ENCODE measurements at places on chromosomes 12 and 14.

GRCh38 chr12:53759261-53759660, 7.5 kb upstream of the CISTR start:
- no peak for DNase-seq

DNA sequence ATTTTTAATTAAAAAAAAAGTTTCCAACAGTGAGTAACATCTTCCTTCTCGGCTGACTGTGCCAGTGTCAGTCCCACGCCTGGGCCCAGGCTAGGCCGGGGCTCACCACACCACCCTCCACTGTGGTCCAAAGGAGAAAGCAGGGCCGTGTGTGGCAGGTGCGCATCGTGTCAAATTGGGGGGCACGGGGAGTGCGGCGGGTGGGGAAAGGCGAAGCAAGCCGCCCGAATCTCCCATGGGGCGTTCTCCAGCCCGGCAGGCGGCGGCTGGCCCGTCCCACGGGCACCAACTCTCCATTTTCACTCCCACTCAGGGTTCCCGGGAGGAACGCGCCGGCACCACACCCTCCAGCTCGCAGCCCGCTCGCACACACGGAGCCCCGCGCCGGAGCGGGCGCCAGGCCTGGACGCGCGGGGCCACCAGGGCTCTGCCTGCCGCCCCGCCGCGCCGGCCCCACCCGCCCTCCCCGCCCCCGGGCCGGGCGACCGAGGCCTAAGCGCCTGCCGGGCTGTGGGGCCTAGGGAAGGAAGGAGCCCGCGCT, 604 bp downstream of the EEA1 start:
- DNase-seq, result no peak

DNA sequence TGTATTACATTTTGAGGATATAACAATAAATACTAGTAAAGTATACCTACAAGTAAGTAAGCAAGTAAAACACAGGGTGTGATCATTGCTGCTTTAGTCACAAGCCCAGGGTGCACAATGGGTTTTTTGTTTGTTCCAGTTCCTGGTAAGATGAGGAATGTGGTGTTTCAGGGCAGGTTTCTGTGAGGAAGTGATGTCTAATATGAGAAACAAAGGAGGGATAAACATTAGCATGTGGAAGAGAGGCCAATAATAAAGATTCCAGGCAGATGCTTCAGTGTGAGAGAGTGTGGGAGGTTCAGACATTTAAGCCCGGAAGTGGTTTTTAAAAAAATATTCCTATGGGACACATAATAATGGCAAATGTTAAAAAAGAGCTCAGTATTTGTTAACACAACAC, 808.1 kb upstream of the USP15 start:
- no peak for DNase-seq

DNA sequence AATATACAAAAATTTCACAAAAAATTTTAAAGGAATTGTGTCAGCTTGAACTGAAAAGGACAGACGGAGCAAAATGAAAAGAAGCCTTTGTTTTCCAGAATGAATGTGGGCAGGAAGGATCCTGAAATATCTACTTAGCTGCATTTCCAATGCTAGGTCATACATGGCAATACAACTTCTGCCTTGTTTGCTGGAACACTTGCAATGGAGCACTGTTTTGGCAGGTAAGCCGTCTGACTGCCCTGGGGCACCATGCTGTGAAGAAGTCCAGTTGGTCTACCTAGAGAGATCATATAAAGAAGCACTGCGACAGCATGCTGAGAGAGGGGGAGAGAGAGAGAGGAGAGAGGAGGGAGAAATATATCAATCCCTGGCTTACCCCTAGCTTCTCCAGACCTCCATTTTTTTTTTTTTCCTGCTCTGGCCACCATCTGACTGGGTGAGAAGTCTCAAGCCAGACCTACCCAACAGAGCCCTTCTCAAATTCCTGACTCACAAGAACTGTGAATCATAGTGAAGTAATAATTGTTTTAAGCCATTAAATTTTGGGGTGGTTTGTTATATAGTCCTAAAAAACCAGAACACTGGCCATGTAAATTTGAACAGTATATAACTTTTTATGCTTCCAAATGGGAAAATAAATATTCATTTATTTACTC, 97.1 kb upstream of the PRICKLE1 start:
- DNase-seq, result no peak

DNA sequence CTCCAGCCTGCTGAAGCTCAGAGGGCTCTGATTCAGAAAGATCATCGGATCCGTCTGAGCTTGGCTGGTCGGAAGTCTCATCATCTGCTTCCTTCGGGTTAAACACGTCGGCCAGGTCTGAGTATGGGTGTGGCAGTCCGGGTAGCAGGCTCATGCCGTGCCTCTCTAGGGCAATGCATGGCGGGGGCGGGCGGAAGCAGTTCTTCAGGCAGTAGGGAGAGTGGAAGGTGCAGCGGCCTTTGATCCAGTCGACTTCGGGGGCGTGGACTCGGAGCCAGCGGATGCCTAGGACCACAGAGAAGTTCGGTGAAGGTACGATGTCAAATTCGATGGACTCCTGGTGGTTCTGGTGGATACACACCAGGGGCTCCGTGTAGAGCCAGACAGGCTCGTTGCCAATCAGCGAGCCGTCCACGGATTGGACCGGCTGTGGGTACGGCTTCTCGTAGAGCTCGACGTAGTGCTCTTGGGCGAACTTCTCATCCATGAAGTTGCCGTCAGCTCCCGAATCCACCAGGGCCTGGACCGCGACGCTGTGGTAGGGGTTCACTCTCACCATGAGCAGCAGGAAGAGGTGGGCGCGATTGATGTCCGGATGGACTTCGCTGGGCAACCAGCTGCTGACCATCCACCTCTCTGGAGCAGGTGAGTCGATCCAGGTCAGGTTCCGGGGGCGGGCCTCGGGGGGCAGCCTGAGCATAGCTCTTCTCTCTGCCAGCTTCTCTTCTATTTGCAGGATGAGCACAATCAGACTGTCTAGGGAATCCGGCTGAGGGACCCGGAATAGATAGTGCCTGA, 20.3 kb downstream of the RTL1 start:
- no peak for DNase-seq

DNA sequence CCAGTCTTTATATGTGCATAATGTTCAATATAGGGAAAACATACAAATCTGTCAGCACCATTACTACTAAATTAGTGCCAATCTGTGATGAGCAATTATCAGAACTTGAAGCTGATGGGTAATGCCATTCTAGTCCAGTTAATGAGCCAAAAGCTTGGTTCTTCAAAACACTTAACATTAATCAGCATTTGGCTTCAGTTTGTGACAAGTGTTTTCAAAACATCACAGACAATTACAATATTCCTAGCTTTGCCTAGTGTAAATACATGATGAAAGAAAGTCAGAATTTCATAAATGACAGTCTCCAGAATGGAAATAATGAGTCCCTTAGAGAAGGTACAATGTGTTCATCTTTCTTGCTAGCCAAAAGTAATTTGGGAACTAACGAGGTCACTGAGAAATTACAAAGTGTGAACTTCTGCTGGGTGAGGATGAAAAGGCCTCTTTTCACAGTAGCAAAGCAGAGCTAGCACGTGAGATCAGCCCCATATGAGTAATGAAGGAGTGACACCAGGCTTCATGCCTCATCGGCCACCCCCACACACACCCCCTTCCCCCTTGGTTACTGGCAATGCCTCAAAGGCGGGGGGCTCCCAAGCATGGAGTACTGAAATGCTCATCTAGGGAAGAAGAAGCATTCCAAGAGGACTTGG, 180.6 kb upstream of the EEA1 start:
- DNase-seq, result no peak

- no peak for DNase-seq
These were observed 19.2 kb downstream of the PPTC7 start for GRCh38 chr12:110563702-110564470.

- no peak for DNase-seq
These were observed 406.9 kb downstream of the TMEM121 start for GRCh38 chr14:105933238-105933637.

DNA sequence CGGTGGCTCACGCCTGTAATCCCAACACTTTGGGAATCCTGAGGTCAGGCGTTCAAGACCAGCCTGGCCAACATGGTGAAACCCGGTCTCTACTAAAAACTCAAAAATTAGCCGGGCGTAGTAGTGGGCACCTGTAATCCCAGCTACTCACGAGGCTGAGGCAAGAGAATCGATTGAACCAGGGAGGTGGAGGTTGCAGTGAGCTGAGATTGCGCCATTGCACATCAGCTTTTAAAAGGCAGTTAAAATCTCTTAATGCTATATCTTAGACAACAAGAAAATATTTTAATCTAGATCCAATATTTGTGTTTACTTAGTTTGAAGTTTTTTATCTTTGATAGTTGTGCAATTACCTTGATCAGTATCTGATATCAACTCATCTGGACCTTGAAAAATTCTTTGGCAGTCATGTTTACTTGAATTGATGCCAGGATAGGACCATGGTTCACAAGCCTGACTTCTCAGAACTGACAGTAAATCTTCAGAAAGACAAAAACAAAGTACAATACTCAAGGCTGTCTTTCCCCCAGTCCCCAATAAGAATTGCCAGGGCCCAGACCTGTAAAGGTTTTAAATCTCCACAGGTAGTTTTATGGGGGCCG, 135.0 kb upstream of the AEBP2 start:
- no peak for DNase-seq

GRCh38 chr12:28507033-28507432, 316.8 kb downstream of the CCDC91 start:
- DNase-seq, result no peak

DNA sequence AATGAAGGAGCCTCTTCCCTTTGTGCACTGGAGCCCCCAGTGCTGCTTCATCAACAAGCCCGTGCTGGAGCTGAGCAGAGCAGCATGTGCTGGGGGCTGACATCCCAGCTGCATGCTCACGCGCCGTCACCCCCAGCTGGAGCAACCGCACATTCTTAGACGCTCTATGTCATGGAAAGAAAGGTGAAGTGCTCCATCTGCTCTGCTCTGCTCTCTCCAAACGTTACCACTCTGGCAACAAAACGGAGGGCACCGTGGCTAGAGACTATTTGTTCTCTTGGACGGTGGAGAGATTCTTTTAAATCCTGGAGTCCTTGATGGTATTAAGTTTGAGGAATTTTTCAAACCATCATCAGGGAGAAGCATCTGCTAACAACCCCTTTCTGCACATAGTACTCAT, 208.4 kb downstream of the C12orf75 start:
- no peak for DNase-seq

DNA sequence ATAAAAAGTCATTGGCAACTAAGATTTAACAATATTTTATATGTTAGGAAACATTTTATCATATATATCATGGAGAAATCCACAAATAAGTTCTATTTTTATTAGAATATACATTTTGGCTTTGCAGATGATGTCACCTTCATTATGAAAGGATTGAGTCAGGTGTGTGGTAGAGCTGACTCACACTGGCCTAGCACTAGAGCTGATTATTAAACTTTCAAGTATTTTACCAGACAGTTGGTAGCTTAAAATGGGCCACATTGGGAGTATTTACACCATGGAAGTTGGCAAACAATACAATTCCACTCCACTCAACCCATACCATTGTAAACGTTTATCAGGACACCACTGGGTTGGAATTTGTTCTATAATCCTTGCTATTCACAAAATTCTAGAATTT, 1036.6 kb downstream of the TRHDE start:
- DNase-seq, result no peak

- DNase-seq, result no peak
These were observed 7.6 kb upstream of the KRT80 start for GRCh38 chr12:52199294-52199919.

DNA sequence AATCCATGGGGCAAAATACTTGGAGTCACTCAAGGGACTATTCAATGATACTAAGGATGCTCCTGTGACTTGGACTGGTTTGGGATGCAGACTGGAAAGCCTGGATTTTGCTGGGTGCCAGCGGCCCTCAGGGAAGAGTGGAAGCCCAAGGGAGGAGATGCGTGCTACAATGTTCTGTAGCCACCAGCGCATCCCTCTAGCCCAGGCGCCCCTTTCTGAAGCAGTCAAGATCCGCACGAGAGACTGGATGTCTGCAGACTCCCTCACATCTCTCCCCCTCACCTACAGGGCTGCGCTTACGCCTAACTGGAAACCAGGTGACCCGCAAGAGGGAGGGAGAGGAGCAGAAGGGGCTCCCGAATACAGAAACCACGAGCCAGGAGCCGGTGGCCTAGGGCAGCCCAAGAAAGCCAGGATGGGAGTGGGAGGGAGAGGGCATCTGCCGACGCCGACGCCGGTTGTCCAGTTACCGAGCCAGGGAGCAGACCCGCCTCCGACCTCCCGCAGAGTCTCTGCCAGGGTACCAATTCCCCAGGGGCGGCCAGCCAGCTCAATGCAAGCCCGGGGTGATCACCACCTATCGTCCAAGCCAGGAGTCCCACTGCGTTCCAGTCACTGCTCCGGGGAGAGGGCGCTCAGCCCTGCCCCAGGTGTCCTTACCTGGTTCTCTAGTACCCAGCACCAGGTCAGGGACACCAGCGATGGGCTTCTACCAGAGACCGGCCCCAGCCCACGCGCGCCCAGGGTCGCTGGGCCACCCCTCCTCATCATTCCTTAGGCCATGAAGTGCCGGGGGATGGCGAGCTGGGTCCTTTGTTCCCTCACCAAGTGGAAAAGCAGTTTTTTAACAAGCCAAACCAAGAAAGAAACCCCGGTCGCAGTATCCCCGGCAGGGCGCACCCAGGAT, 1.2 kb downstream of the NTN4 start:
- no peak for DNase-seq

- no peak for DNase-seq
These were observed 48.6 kb downstream of the IRAK3 start for GRCh38 chr12:66237505-66238175.

DNA sequence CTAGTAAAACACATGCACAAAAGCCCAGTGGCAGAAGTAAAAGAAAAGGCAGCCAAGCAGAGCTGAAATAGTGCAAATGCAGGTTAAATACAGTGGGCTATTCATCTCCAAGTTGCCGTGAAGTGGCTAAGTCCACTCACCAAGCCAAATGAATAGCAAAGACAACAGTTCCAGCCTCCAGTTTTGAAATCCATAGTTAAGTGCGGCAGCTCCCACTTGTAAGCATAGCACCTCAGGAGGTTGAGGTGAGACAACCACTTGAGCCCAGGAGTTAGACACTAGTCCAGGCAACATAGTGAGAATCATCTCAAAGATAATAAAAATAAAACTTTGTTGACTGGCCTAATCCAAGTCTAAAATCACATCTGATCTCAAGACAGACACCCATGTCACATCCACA, 9.8 kb upstream of the PHLDA1 start:
- no peak for DNase-seq

GRCh38 chr12:31517994-31518393, 72.9 kb downstream of the DENND5B start:
- DNase-seq, result no peak

GRCh38 chr12:112456029-112456428, 37.3 kb downstream of the PTPN11 start:
- no peak for DNase-seq

DNA sequence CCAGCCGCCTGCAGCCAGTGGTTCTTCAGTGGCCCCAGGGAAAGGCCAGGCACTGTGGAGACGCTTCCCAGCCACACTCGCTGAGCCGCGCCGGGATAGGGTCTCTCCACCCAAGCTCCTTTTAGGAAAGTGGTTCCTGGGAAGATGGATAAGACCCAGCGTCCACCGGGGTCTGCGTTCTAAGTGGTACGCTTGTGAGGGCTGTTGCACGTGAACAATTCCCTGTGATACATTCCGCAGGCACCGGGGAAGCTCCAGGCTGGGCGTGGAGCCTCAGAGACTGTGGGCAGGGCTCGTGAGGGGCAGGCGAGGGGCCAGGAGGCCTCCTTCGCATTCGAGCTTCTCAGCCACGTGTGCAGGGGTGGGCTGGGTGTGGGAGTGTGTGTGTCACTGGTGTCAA, 48.4 kb downstream of the GALNT9 start:
- no peak for DNase-seq

- DNase-seq, result no peak
These were observed 34.9 kb downstream of the HCAR2 start for GRCh38 chr12:122668268-122668667.

Data from activated CD8-positive, alpha-beta memory T cell treated with anti-CD3 and anti-CD28 coated beads for 1 hour (primary cell).